ENCODE measurements at places on chromosomes 3 and 15.
A peak's percentile ranks its signal among the peaks of the same experiment; 100 is the strongest.

DNA sequence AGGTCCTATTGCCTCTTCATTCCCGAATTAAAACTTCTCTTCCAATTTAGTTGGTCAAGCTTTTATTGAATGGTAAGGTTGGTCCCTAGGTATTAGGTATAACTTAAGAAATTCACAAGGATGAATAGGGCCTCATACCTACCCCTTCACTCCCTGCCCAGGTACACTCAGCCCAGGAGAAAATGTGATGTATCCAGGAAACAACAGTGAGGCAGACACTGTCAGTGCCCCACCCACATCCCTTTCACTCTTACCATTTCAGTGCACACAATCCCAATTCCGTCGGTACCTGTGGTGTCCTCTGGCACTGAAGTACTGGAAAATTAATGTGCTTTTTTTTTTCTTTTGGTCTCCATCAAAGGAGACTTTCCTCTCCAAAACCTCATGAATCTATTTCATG, 10.5 kb upstream of the C3orf49 start:
- DNase-seq: no peak

GRCh38 chr3:186772701-186773417, 10.5 kb upstream of the EIF4A2 start:
- DNase-seq: no peak

DNA sequence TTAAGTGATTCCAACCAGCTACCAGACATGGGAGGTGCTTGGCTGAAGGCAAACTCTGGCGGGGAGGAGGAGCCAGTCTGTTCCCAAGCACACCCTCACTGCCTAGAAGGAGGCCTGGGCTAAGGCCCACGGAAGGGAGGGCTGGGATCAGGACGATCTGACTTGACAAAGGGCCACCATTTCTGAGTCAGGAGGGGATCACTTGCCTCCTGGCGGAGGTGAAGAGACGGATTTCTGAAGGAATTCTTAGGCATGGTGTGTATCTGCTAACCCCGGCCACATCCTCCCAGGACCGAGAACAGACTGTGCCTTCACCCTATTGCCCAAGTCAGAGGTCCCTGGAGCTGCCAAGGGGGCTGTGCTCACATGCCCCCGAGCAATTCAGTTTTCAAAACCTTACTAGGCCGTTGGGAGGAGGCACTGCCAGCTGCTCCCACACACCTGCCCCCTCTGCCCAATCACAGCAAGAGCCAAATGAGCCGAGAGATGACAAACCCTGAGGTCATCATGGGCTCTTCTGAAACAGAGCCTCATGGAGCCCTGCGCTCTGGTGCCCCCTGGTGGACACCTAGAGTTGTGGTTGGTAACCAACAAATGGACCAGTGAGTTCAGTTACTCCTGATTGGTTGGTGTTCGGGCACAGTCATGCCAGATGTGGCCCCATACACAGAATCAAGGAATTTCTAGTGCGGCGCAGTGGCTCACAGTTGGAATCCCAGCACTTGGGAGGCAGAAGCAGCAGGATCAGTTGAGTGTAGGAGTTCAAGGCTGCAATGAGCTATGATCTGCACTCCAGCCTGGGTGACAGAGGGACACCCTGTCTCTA, 6.5 kb upstream of the TNK2 start:
- peak; percentile 97 for DNase-seq

- no peak for DNase-seq
These were observed 1.4 kb upstream of the LRRC3B start for GRCh38 chr3:26621176-26621575.

DNA sequence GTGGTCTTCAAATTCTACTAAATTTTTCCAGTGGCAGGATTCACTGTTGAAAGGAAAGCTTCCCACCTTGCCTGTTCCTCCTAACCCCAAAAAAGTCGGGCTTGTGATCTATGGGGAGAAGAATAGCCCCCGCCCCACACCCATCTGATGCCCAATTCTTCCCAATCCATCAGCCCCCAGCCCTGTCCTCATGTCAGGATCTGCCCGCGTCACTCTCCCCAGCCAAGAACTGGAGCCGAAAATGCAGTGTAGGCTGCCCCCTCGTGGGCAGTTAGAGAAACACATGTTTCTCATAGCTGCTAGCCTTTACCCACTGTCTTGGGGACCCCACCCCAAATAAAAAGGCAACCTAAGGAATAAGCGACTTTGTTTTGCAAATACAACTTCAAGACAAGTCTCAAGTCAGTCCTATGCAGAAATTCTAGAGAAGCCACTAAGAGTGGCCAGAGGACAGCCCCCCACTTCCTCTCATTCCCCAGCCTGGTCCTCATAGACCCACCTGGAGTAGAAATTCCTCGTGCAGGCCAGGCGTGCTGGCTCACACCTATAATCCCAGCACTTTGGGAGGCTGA, 13.0 kb upstream of the CSK start:
- DNase-seq: no peak

DNA sequence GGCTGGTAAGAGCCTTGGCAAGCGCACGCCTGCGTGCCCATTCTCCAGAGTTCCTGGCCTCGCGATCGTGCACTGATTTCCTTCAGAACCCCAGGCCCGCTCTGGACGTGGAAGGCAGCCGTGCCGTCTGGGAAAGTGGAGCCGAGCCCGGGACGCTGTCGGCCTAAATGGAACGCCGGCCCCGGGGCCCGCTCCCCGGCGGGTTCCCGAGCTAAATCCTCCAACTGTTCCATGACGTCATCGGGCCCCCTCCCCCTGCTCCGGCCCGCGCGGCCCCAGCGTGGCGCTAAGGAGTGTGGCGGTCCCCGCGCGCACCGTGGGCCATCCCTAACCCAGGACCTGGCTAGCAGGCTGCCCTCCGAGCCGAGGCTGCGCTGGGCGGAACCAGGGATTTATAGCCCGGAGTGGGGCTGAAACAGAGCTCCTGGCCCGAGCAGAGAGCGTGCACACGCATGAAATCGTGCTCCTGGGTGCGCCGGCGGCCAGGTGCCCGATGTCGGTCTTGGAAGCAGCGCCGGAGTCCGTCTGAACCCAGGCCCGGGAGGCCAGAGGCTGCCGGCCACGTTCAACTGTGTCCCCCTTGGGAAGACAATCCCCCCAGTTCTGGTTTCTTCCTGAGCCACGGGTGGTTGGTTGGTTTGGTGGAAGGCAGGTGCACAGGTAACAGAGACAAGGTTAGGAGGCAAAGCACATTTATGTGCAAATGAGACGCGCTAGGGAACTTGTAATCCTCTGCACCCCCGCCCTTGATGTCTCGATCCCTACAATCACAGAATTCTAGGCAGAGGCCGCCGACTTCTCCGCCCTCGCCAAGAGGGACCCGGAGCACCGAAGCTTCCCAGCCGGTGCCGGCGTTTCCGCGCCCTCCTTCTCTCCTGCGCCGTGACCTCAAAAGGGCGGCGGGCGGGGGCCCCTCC, 84.9 kb upstream of the ETV5 start:
- no peak for DNase-seq

DNA sequence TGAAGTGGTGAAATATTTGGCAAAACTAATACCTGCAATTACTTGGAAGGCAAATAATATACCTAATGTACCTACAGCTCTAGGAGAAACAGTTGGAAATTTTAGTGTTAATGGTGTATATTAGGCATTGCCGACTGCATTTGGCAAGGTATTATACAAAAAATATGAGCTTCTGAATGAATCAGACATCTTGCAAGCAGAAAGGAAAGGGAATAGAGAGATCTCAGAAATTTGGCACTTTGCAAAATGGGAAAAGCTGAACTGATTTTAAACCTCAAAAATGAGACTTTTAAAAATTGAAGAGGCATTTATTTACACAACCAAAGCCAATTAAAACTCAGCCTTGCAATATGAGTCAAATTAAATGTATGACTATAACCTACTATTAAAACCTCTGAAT, 40.2 kb upstream of the C15orf61 start:
- no peak for DNase-seq

DNA sequence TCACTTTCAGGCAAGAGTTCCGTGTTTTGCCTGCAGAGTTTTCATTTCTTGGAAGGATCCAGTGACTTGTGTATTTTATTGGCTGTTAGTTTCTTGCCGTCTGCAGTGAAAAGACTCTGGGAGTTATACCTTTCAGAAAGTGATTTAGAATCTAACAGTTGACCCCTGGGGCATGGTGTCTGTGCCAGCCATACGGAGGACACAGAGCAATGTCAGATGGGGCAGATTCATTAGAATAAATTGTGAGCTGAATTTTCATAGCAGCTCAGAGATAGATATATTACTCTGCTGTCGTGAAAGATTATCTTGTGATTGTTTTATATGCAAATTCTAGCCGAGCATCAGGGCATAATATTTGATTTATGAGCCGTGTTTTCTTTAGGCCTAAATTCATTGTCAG, 131.6 kb downstream of the SV2B start:
- no peak for DNase-seq

- DNase-seq: no peak
These were observed 11.9 kb downstream of the UBL7 start for GRCh38 chr15:74449095-74449494.

DNA sequence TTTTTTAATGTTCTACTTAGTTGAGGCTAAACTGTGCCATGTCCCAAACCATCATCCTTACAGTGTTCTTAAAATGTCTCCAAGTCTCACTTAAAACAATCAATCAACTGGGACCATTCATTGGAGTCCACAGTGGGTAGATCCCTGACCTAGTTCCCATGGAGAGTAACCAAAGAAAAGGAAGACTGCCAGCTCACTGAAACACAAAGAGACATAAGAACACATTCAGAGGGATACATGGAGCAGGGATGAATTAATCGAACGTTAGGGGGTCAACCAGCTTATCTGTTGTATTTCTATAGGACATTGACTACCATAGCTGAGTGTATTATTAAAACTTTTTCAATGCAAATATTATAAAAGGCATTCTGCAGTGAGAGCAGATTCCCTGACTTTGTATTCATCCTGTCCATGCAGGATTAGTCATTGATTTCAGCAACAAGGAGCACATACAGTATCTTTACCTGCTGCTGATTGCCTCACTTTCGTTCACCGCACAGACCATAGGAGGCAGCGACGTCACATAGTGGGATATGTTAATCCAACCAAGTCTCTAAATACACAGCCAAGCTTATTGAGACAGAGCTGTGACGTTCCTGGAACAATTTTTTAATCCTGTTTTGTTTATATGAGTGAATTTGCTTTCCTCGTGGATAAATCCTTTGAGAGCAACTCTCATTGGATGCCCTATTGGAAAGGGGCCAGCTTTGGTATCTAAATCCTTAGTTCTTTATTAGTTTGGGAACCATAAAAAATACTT, 364.9 kb upstream of the RBMS3 start:
- DNase-seq: no peak

DNA sequence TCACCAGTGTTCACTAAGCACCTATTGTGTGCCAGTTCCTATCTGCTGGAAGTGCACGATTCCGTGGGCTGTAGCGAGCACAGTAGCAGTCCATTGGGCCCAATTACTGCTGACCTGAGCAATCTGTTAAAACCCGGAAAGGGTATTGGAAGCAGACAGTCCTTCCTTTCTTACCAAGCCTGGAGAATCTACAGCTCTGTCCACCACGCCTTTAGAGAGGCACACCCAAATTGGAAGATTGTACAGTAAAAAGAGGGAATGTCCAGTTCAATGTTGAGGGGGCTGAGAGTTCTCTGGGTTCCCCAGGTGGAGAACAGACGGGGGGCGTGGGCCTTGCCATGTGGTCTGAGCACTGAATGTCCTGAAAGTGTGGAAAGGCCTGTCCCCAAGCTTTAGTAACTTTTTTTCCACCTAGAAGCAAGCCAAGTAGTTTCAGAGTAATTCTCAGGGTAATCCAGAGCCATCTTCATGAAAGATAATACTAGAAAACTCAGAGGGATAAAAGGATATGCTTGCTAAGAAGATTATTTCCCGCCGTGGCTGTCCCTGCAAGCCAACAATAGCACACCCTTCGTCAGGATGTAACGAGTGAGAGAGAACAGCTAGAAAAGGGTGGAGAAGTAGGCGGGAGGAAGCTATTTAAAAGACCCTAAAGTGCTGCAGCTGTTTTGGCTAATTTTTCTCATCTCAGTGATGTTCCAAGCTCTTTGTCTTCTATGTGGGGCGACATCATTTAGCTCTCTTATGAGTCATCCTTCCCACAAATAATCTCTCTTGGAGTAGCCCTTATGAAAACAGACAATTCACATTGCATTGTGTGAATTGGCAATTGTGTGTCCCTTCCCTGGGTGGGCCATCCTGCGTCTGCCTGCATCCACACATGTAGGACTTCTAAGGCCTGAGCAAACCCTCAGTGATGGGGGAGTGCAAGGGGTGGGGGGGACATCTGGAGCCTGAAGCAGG, 181.0 kb downstream of the ATG7 start:
- no peak for DNase-seq

All from omental fat pad (tissue), 4 donors.